NCI-H1092 treated with DMSO at 0.1 percent for 48 hours (cell line): ENCODE measurements at places on chromosomes 5 and 9.
A peak's percentile ranks its signal among the peaks of the same experiment; 100 is the strongest.

- DNase-seq = no peak
These were observed 17.8 kb downstream of the TICAM2 start for GRCh38 chr5:115584501-115584900.

GRCh38 chr5:45252541-45252940 is 443.6 kb downstream of the HCN1 start:
- DNase-seq = no peak

GRCh38 chr5:177610770-177611445 is 11.0 kb downstream of the B4GALT7 start:
- DNase-seq = no peak

DNA sequence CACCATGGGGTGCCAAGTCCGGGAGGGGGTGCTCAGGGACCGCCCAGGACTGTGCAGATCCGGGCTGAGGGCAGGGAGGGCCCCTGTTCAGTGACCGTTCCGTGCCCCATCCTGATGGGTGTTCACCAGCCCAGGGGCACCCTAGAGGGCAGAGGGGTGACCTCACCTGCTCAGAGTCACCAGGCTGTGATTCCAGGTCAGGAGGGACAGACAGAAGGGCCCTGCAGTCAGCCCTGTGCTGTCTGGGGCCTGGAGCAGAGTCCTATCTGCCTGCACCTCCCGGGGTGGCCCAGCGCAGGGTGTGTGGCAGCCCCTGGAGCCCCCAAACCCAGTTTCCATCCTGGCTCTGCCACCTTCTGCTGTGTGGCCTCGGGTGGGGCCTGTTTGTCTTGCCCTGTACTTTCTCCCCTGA is 241.9 kb downstream of the PBX3 start:
- no peak for DNase-seq

DNA sequence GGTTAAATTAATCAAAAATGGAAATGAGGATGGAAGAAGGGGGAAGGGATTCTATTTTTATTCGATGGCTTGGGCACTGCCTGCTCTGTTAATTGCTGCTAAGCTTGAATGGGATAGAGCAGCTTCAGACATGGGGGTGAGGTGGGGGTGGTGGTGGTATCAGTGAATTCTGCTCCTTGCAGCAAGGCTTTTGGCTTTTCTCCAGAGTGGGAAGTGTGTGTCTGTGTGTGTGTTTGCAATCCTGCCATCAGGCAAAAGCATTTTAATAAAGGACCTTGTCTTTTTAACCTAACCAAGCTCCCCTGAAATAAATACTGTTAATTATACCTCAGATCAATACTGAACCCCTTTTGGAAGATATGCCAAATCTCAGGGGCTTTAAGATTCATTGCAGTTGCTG is 110.9 kb upstream of the GPR151 start:
- DNase-seq = no peak

DNA sequence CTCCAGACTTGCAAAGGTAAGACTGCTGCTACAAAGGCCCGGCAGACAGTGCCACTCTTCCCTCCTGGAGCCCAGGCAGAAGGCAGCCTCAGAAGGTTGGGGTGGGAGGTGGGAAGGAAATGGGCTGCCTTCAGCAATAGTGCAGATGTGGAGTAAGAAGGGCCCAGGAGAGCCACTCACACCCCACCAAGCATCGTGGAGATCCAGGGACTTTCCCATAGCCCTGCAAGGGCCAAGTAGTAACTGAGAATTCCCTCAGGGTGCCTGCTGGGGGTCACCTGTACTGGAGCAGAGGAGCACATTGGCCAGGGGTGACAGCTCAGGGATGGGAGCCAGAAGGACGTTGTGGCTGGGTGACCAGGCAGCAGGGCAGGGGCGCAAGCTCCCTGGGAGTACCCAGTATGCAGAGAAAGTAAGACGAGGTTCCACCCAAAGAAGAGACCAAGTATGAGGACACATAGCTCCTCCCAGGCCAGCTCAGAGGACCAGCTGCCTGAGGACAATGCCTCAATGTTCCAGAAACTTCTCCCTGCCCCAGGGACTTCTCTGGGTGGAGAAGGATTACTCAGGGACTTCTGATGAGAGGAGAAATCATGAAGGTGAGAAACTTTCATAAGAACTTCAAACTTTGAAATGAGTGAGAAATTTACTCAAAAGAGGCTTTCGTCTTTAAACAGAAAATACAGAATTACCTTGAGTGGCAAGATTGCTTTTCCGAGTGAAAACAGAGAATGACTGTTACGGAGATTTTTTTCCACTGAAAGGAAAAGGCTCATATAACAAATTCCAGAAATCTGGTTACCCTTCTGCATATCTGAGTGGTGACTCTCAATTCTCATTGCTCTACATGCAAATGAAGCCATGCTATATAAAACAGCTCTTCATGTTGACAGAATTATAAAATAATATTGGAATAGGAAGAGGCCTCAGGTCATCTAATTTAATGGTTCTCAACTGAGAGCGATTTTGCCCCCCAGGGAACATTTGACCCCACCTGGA is 87.9 kb upstream of the TRIO start:
- DNase-seq = no peak

- peak; percentile 6 for DNase-seq
These were observed 6.5 kb downstream of the GAS1 start for GRCh38 chr9:86940774-86941173.

GRCh38 chr9:109859447-109859846 is 79.4 kb downstream of the PALM2AKAP2 start:
- DNase-seq = no peak

DNA sequence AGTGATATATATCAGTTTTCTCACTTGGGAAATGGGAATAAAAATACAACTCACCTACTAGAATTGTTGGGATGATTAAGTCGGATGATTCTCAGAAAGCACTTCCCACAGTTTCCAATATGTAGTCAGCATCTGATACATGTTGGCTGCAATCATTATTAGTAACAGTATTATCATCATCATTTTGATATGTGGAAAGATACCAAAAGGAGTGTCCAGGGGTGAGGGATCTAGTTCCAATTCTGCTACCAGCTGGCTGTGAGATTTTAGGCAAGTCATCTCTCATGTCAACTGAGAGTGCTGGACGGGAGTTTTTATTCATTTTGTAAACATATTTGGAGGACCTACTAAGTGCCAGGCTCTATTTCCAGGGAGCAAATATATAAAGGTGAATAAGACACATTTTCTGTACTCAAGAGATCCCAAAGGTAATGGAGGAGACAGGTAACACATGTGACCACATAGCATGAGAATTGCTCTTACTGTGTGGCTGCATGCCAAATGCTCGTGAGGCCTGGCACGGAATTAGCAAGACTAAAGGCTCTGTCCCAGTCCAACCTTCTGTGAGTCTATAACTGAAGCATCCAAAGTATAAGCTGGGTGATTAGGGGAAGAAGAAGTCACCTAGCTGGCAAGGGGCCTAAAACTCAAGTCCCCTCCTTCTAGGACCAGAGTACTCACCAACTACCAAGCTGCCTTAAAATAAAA is 83.0 kb downstream of the GRIA1 start:
- no peak for DNase-seq

- DNase-seq = no peak
These were observed 326.2 kb downstream of the PRR16 start for GRCh38 chr5:120790339-120790738.

GRCh38 chr5:39138892-39139291 is 64.7 kb upstream of the RICTOR start:
- DNase-seq = no peak

DNA sequence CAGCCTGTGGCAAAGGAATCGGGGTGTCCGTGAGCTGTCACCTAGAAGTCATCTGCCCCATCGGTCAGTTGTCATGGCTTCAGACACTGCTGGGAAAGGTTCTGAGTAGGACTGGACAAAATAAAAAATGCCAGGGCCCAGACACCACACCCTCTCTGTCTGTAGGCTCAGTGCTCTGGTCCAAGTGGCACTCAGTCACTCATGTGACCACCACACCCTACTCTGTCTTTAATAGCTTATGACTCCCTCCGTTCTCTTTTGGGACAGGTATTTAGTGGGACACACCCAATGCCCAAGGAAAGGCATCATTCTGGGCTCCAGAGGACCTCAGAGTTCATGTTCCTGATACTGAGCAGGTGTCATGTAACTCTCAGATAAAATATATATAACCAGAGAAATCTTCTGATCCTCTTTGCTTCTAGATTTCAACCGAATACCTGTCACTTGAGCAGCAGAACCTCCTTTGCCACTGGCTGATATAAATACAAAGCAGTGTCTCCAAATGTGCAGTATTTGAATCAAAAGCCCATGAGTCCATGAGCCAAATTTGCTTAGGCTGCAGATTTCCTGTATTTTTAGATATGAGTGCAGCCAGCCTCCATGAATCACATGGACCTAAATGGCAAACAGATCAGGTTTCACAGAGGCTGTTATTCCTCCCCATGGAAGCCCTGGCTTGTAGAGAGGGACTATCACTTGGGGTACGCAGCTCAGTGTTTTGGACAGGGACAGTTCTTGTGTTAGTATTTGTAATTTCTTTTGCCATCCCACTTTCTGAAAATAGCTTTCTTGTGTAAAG is 272.0 kb downstream of the ARHGAP26 start:
- DNase-seq = peak; percentile 46

DNA sequence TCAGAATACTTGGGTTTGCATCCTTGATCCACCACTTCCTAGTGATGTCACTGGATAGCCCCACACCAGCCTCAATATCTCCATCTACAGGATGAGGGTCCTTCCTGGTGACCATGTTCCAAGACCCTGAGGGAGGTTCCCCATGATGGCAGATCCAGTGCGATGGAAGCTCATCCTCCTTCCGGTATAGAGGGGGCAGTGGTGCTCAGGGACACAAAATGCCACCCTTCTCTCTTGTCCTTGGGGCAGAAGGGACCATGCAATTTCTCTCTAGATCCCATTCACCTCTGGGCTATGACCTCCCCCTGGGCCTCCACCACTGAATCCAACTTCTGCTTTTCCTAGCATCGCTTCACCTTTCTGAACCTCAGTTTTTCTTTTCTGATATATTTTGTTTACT is 5.4 kb upstream of the SLC25A51 start:
- no peak for DNase-seq

- DNase-seq = no peak
These were observed 8.1 kb upstream of the DAB2 start for GRCh38 chr5:39432696-39433530.

DNA sequence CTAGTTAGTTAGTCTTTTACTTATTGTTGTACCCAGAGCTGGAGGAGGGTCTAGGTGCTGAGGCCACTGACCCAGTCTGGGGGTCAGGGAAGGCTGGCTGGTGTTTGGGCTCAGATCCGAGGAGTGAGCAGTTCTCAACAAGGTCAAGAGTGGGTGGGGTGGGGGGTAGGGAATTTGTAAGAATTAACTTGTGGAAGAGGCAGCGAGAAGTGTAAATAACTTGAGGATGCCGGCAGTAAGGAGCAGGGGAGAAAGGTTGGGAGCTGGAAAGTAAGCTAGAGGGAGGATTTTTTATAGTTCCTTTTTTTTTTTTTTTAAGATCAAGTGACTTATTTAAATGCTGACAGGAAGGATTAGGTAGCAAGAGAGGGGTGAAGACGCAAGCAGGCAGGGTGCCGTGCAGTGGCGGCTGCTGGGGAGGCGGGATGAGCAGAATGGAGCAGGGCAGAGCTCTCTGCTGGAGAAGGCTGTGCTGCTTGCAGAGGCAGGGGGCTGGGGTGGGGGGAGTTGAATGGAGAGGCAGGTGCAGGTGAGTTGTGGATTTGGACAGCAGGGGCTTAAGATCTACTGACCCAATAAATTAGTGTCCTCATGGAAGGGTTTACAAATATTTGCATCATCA is 35.3 kb upstream of the SMIM32 start:
- DNase-seq = no peak

DNA sequence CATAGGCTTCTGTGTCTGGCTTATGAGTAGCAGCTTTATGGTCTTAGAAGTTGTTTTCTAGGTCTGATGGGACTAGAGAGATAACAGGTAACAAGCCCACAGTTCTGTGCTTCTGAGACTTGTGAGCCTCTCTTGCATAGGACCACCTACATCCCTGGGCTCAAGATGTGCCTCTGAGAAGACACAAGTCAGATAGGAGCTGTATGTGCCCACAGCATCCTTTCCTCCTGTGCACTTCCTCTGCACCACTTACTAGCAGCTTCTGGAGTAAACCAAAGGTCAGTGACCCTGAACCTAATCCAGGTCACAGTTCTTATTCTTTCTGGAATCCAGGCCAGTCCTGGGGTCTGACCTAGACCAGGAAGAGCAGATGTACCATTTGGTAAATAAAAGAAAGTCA is 40.0 kb downstream of the GALNT10 start:
- no peak for DNase-seq
